Hematopoietic multipotent progenitor cell treated with erythropoietin and hydrocortisone succinate and interleukin-3 and kit ligand, for 15 days (in vitro differentiated cells): ENCODE measurements at places on chromosomes 16 and 17.

GRCh38 chr17:55763856-55764255 is 13.0 kb downstream of the PCTP start:
- no peak for DNase-seq

- peak; percentile 46 for DNase-seq
These were observed at the start of gene ACSF3 for GRCh38 chr16:89093602-89094251. TSS of gene ACSF3 (plus strand) at chr16:89093852. CDS start at chr16:89100682, 6,830 bp downstream.

DNA sequence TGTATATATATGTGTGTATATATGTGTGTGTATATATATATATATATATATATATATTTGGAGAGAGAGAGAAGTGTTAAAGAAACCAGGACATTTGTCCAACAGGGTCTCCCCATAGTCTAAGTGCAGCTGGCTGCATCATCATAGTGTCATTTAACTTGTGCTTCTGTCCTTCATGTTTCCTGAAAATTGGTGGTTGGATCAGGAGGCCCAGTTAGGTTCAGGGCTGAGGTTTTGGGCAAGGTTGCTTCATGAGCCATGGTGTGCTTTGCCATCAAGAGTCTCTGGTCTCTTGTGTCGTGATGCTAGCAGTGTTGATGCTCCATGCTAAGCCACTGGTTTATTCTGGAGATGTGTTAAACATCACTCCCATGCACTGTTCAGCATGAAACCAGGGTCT is 85.3 kb downstream of the C16orf95 start:
- no peak for DNase-seq

GRCh38 chr17:81509972-81510784 is 2.4 kb downstream of the ACTG1 start:
- DNase-seq, result no peak

- no peak for DNase-seq
These were observed 1.1 kb downstream of the ABCA10 start for GRCh38 chr17:69227541-69227940.

- no peak for DNase-seq
These were observed 59.8 kb downstream of the RNF213 start for GRCh38 chr17:80320496-80320895.

GRCh38 chr16:22787466-22788192 is 26.3 kb upstream of the HS3ST2 start:
- DNase-seq, result no peak

GRCh38 chr17:336110-337021 is 16.2 kb downstream of the RPH3AL start:
- DNase-seq, result no peak

DNA sequence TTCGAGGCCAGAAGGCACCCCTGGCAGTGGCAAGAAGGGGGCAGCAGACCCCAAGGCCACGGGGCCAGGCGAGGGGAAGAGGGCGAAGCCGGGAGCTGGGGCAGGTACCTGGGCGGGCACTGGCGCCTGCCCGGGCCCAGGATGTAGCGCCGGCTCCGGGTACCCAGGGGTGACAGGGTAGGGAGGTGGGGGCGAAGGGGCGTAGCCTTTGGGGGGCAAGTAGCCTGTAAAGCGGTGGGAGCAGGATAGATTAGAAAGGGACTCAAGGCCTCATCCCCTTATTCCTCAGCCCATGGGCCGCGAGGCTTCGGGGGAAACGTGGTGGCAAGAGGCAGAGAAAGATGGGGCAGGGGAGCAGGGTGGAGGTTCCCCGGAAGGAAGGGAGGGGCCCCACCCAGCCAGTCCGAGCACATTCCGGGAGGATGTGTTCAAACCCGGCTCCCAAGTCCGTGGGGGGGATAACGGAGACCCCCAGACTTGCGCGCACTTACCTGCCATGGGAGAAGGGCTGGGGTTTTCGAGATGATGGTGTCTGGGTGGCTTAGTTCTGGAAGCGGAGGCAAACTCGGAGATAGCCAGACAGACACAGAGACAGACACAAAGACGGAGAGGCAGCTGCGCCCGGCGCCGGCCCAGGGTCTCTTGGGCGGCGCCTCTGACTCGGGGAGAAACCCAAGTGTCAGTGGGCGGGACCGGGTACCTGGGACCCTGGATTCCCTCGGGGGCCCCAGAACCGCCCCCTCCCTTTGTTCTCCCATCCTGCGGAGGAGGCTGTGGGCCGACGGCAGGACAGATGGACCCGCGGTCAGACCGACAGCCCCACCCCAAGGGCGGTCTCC is 493 bp downstream of the PLSCR3 start:
- no peak for DNase-seq

DNA sequence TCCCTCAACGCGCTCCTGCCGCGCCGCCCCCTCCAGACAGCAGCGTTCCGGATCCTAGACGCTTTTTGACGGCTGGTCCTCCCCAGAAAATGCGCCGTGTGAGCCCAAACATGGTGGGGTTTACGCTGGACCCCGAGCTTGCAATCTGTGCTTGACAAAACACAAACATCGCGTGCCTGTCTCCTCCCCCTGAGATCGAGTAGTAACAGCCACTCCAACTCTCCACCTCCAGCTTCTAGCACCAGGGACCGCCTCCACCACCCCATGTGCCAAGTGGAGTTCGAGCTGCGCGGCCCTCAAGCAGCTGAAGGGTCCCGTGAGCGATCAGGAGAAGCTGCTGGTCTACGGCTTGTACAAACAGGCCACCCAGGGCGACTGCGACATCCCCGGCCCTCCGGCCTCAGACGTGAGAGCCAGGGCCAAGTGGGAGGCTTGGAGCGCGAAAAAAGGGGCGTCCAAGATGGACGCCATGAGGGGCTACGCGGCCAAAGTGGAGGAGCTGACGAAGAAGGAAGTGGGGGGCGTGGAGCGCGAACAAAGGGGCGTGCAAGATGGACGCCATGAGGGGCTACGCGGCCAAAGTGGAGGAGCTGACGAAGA is 656 bp upstream of the GEMIN4 start:
- DNase-seq, result peak; percentile 23

- no peak for DNase-seq
These were observed 137.0 kb downstream of the AIPL1 start for GRCh38 chr17:6297960-6298359.

DNA sequence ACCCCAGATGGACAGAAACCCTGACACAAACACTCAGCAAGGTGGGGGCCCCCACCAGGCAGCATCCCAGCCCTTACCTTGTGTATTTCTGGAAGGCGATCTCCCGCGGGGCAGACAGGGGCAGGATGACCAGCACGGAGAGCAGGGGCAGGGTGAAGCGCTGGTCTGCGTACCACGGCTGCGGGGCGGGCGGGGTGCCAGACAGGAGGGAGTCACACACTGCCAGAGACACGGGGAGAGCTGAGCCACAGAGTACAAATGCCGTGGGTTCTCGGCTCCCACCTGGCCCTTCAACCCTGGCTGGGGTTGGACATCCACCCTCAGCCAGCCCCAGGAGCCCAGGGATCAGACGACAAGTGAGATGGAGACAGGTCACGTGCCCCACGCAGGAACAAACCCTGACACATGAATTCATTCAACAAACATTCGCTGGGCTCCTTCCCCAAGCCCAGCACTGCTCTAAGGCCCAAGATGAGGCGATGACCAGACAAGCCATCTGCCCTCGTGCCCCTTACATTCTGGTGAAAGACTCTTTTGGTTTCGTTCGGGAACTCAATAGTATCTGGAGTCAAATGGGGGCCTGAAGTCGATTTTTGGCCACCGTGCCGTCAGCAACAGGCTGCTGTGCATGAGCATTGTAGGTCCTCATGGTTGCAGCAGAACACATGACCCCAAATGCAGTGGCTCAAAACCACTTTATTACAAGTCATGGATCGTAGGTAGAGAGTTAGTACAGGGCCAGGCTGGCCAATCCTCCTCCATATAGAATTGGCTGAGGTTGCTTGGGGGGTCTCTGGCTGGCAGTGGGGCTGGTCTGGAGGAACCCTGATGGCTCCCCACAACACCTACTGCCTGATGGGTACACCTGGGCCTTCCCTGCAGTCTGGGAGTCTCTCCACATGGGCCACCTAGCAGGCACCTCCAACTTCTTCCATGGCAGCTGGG is 9.1 kb downstream of the SLC38A8 start:
- no peak for DNase-seq

DNA sequence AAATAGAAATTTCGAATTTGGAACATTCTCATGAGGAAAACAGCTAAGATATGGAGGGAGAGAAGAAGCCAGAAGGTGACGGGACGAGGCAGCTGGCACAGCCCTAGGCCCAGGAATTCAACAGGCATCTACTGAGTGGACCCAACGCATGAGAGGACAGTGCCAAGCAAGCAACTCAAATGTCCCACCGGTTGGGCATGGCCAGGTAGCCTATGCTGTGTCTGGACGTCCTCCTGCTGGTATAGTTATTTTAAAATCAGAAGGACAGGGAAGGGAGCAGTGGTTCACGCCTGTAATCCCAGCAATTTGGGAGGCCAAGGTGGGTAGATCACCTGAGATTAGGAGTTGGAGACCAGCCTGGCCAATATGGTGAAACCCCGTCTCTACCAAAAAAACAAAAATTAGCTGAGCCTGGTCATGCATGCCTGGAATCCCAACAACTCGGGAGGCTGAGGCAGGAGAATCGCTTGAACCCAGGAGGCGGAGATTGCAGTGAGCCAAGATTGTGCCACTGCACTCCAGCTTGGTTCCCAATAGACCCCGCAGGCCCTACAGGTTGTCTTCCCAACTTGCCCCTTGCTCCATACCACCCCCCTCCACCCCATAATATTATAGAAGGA is 2.0 kb downstream of the GH1 start:
- no peak for DNase-seq

- DNase-seq, result no peak
These were observed 67.9 kb downstream of the HIC1 start for GRCh38 chr17:2122641-2123302.

DNA sequence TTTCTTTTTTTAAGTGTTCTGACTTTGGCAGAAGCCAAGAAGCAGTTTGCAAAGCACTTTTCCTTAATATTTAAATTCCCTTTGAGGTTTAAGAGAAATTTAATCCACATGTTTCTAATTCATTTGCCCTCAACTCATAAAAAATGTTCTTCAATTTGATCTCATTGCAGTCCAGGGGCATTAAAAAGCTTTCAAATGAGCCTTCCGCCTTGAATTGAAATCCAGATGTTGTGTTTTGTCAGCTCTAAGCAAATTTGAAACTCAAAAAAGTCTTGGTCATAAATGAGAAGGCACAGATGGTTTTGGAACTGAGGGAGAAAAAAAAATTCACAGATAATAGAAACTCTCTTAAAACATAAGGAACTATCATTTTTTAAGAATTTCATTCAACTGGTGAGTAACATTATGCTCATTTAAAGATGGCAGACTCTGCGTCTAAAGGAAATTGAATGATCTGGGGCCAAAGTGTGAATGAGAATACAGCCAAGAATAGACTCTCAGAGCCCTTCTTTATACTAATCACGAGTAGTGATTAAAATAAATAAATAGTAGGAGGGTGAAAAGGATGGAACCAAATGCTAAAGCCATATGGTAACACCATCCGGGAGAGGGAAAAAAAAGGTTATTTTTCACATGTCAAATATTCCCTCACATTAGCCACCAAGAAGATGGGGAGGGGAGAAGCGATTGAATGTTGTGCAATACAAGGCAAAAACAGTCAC is 1304.7 kb downstream of the CDH8 start:
- DNase-seq, result no peak

- no peak for DNase-seq
These were observed 9.5 kb upstream of the FZD2 start for GRCh38 chr17:44547625-44548267.

- no peak for DNase-seq
These were observed 154.4 kb upstream of the PIRT start for GRCh38 chr17:10992106-10992880.

DNA sequence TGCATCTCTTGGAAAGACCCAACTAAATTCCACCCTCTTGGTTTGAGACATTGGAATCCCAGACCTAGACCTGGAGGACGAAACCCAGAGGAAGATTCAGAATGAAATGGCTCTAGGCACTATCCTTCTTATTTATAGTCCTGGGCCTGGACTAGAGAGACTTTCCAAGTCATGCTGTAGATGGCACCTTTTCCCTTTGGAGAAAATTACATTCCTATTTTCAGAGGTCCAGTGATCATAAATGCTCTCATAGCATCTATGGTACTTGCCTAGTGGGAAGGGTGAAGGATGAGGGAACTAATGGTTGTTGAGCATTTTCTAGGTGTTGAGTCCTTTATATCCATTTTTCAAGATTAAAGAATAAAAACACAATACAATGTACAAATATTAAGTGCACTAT is 37.1 kb downstream of the SPACA3 start:
- DNase-seq, result no peak

DNA sequence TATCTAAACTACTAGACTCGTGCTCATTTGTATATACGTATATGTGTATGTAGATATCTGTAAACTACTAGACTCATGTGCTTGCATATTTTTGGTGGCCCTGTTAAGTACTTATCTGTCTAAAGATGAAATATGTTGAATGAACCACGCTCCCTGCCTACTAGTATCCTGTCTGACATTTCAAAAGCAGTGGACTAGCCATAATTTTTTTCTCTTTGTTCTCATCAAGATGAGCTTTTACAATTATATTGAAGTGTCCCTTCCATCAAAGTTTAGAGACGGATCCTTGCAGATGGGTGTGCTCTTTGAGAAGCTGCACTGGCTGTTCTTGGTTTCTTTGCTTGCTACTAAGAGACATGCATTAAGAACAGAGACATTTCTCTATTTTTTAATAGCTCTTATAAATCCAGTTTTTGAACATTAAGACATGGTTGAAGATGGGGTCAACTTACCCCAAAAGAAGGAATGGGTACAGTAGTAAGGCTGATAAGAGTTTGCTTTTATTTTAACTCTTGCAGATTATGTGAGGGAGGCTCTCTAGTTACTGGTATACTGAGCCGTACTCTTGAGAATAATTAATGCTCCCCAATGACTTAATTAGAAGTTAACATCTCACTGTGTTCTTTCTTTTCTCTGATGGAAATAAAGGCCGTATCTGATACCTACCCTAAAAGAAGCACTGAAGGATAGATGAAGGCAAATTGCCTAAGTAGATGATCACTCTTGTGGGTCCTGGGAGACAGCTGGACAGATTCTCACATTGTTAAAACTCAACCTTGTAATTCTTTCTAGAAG is 3.4 kb downstream of the CNTNAP4 start:
- no peak for DNase-seq

DNA sequence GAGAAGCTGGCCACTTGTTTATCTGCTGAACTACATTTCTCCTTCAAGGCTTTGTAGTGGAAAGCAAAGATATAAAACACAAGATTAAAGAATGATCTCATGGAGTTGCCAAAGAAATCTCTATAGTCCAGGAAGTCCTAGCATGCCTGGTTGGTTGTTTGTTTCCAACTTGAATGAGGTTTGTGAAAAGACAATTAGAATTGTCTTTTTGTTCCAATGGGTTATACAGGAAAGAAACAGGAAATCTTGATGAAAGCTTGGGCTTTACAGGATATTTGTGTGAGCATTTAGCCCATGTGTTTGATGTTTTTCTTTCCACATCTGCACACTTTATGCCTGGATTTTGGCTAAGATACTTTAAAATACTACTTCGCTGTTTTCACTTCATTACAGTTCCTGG is 273.4 kb downstream of the CEP112 start:
- DNase-seq, result no peak

GRCh38 chr16:3133844-3134243 is 985 bp upstream of the ZNF213 start:
- peak; percentile 37 for DNase-seq

DNA sequence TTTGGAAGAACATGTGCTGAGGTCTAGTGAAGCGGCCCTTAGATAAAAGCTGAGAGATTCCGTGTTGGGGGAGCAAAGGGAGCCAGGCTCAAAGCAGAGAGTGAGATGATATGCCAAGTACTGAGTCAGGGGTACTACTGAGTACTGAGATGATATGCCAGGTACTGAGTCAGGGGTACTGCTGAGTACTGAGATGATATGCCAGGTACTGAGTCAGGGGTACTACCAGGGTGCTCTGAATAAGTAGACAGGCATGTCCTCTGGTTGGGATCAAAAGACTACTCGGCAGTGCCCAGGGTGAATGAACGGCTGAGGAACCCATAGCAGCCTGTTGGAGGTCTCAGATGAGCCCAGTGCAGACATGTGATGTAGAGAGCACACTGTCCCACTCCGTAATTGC is 239.0 kb downstream of the SOX9 start:
- DNase-seq, result no peak
